ENCODE measurements at places on chromosomes 1 and 21. TPM values are rescaled to one million over a fixed set of nuclear protein-coding genes. Genes with fewer than 3 reads are reported as not detected.
A peak's percentile ranks its signal among the peaks of the same experiment; 100 is the strongest.

Gene MYOC
- not detected for total RNA-seq

Gene TMEM201
- 16.1 TPM for total RNA-seq

Gene SYT6
- total RNA-seq = not detected

Gene CD5L
- not detected for total RNA-seq

DNA sequence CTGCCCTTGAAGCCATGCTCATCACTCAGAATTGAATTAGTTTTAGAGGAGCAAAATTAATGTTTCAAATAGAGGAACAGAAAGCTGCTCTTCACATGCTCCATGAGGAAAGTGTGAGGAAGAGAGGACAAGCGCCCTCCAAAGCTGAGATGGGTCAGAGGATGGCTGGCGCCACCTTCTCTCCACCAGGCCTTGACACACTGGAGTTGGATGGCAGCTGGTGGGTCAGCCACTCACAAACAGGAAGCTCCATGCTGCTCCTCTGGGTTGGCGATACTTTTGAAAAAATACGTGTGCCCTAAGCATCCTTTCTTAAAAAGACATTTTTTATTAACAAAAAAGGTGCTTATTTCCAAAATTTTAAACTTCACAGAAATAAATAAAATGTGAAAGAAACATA is 3.1 kb upstream of the CD2 start:
- DNase-seq = peak; percentile 36
- H3K4me1 ChIP-seq = peaks cover 23% of the 10 kb centered on the region
- H3K36me3 ChIP-seq = peaks cover 45% of the 10 kb centered on the region
- H3K4me3 ChIP-seq = peak overlapping the region; percentile 64
- no peaks in the 10 kb centered on the region for H3K27me3 ChIP-seq
- H3K27ac ChIP-seq = peak overlapping the region; percentile 82

- DNase-seq = no peak
- H3K4me1 ChIP-seq = no peaks in the 10 kb centered on the region
- no peak overlapping the region for H3K4me3 ChIP-seq
Measured at GRCh38 chr1:190179817-190180216, 297.8 kb downstream of the BRINP3 start.

GRCh38 chr1:243292117-243292516 is 36.3 kb downstream of the SDCCAG8 start:
- no peaks in the 10 kb centered on the region for H3K27me3 ChIP-seq
- H3K27ac ChIP-seq = no peak overlapping the region
- DNase-seq = no peak

GRCh38 chr1:109669246-109669948 is 1.5 kb downstream of the GSTM2 start:
- H3K36me3 ChIP-seq = peaks cover 2% of the 10 kb centered on the region
- H3K4me1 ChIP-seq = peaks cover 19% of the 10 kb centered on the region
- no peak for DNase-seq
- H3K4me3 ChIP-seq = peak overlapping the region; percentile 71
- H3K27ac ChIP-seq = peak overlapping the region; percentile 73
- no peaks in the 10 kb centered on the region for H3K27me3 ChIP-seq

DNA sequence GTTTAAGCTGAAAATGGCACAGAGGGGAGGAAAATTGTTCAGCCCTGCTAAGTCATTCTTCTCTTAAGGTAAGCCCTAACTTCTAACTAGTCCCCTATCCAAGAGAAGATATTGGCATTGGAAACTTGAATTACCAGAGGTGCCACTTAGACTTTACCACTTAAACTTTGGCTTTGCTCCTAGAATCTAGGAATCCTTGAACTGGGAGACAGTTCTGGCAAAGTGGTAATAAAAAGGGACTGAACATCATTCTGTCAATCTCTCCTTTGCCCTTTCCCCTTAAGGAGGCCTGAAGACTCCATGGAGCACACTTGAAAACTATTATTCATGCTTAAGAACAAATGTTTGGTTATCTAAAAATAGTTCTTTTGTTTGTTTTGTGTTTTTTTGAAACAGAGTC is 8.4 kb downstream of the ATP1A4 start:
- no peaks in the 10 kb centered on the region for H3K36me3 ChIP-seq
- no peak overlapping the region for H3K27ac ChIP-seq
- peaks cover 37% of the 10 kb centered on the region for H3K27me3 ChIP-seq

Data from activated naive CD8-positive, alpha-beta T cell treated with anti-CD3 and anti-CD28 coated beads, Interleukin-2, amount 10 ng/mL, durations not matched to agents 7 days and 5 days (primary cell).